NCI-H1436 (cell line): ENCODE measurements at places on chromosomes 4 and X.

GRCh38 chr4:164946810-164947209 is 30.6 kb downstream of the TRIM61 start:
- DNase-seq = no peak

GRCh38 chrX:40403757-40404156 is 177.0 kb upstream of the ATP6AP2 start:
- no peak for DNase-seq

GRCh38 chr4:7829652-7830580 is 109.7 kb downstream of the AFAP1 start:
- DNase-seq = no peak

DNA sequence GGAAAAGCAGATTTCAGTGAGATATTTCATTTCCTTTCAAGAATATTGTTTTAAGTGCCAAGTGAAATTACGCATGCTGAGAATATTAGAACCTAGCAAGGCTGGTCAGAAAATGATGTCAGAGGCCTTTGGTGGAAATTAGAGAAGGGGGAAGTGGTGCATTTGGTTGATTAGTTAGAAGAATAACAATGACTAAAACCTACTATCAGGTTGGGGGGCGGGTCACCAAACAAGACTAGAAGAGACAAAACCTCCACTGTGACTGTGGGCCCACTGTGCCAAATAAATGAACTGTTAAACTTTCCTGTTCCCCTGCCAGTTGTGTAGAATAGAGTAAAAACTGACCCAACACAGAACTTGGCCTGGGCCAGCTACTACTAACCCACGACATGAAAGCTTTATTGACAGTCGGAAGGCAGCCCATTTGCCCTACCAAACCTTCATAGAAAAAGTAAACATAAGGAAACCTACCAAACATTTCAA is 2.9 kb downstream of the RAPGEF2 start:
- DNase-seq = no peak

- DNase-seq = no peak
Measured at GRCh38 chrX:34848281-34848680, 94.3 kb upstream of the FAM47B start.

GRCh38 chr4:81648576-81649275 is 177.0 kb upstream of the RASGEF1B start:
- DNase-seq = no peak
